Stimulated activated CD4-positive, alpha-beta T cell treated with anti-CD3 and anti-CD28 coated beads, Interleukin-4, amount 100 ng/mL, for 4 hours (primary cell): ENCODE measurements at places on chromosomes 6 and 20.

DNA sequence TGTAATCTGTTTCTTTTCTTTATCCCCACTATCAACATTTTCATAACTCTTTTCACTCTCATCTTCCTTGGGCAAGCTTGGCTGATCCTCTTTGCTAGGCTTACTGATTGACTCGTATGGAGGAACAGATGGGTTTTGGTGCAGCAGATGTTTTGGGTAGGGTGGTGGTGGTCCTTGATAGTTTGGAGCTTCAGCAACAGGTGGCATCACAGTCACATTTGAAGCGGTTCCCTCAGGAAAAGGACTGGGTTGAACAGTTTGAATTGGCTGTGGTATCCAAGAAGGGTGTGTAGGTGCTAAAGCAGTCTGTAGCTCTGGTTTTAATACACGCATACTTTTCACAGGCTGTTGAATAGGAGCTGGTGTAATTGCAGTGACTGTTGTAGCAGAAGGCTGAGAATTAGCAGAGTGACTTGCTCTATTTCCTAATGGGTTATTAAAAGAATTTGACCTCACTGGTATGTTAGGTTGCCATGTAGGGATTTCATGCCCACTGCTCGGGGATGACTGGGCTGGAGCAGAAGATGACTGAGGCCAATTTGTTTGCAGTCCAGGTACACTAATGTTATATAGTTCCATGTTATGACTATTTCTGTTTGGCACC is 34.5 kb downstream of the LATS1 start:
- no peak for DNase-seq

GRCh38 chr20:22629447-22629846 is 45.1 kb upstream of the FOXA2 start:
- DNase-seq, result no peak

- no peak for DNase-seq
These were observed 102.1 kb downstream of the ATP9A start for GRCh38 chr20:51666126-51666525.

DNA sequence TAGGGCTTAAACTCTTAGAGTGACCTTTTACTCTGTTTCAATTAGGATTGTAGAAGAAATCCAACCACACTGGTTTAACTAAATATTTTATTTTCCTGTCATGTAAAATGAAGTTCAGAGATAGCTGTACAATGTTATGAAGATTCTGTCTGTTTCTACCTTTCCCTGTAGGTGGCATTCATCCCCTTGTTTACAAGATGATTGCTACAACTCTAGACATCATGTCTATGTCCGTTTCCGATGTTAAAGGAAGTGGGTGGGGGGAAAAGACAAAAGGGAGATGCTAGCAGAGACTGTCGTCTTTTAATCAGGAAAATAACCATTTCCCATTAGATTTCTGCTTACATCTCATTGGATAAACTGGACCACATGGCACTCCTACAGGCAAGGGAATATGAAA is 30.9 kb upstream of the RIMS1 start:
- DNase-seq, result no peak

DNA sequence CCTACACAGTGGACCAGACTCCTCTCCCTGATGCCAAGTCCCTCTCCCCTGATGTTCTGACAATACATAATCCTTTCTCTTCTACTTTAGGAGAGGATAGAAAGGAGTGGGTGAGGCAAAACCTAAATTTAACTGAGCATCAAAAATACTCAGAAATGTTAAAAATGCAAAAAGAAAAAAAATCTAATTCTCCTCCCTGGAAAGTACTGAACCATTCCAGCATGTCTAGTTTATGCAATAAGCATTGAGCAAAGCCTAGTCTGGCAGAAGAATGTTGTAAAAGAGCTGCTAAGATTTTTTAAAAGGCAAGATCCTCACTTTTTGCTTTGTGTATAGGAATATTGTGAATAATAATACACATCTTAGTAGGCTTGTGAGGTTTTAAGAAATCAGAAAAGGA is 116.6 kb upstream of the STXBP5 start:
- DNase-seq, result no peak

- DNase-seq, result no peak
These were observed 149.5 kb downstream of the RNF144B start for GRCh38 chr6:18536591-18537055.

DNA sequence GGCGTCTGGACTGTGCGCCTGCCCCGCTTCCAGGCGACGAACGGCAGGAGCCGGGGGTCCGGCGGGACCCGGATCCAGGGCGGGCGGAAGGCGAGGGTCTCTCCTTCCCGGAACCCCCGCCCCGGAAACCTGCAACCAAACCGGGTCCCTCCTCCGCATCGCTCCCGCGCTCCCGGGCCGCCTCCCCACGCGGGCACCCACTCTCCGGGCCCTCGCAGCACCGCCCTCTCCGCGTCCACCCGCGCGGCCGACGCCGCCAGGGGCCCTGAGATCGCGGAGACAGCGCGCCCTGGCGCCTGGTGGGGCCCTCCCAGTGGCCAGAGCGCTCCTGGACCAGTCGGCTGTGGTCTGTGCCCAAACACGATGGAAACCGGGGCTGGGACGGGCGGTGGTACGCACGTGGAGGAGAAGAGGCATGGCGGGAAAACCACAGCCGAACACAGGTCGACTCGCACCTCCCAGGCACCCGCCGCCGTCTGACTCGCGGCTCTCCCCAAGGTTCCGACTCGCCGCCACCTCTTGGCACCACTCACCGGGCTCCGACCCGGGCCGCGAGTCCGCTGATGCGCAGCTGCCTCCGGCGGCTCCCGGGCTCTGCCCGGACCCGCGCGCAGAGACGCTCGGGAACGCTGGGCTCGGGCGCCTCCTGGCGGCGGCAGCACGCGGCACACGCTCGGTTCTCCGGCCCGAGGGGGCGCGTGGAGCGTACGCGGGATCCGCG is 7.9 kb downstream of the NKX2-2 start:
- peak; percentile 61 for DNase-seq

GRCh38 chr6:1015825-1016224 is 296.1 kb upstream of the FOXQ1 start:
- DNase-seq, result no peak

DNA sequence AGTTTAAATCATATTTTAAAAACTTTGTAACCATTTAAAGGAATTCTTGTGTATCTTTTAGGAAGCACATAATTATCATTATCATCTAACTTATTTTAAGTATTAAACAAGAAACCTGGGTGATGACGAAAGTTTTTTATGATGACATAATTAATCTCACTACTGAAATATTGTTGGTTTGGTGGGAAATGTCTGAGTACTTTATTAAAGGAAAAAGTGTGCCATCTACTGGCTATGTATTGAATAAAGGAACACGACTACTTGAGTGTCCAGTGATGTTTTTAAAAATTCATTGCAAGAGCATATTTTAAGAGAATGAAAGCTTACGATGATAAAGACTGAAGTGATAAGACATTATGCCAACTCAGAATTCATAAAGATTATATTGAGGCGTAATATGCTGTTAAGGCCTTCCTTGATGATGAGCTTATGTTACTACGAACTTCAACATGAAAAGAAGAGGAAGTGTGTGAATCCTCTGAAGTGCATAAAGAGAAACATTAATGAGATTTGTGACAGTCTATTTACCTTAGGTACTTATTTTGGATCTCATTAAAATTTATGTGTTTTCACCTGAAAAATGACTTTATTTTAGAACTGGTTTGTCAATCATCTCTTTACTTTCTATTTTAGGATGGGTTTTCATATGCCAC is 12.0 kb upstream of the TRMT11 start:
- DNase-seq, result no peak

DNA sequence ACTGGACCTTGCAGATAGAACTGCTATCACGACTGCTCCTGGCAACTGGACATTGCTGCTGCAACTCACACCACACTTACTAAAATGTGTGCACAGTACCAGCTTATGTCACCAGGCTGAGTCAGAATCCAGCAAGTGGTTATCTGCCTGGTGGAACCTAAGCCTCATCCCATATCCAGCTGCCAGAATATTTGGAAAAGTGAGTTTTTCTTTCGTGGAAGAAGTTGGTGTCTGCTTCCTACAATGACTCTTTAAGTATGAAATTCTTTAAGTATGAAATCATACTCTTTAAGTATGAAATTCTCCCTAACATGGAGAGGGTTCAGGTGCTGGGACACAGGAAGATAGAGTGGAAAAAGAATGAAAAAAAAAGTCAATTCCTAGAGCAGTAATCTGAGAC is 16.4 kb upstream of the POLR1H start:
- DNase-seq, result no peak

GRCh38 chr6:132414761-132415160 is 13.5 kb upstream of the MOXD1 start:
- DNase-seq, result no peak

DNA sequence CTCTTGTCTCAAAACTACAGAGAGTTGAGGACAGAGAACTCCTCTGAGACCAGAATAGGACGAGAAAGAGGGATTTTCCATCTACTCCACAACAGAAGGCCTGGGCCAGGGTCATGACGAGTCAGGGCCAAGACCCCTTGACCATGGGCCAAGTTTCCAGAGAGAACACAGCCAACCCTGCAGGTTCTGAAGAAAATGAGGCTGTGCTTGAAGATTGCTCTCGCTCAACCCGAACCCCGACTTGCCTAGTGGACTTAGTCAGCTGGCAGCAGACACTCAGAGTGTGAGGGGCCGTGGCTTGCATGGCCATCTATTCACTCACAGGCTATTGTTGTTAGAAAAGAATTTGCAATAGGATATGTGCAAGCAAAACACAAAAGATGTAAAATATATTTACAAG is 54.5 kb downstream of the TMEM242 start:
- no peak for DNase-seq

DNA sequence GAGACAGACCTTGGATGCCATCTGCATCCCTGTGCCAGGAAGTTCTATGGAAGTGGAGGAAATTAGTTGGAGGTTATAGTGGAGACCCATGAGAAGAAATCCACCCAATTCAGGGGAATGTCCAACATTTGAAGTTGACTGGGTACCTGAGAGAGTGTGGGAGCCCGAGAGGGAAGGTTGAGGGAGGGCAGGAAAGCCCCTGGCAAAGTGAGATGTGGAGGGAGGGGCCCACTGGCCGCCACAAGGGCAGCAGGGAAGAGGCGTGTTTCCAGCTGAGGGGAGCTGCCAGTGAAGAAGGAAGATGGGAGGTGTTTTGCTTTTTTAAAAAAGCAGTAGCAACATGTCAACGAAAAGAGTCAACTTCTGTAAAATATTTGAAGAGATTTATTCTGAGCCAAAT is 16.3 kb upstream of the SERPINB9 start:
- no peak for DNase-seq

GRCh38 chr20:59484228-59484627 is 120.1 kb upstream of the PHACTR3 start:
- DNase-seq, result no peak

DNA sequence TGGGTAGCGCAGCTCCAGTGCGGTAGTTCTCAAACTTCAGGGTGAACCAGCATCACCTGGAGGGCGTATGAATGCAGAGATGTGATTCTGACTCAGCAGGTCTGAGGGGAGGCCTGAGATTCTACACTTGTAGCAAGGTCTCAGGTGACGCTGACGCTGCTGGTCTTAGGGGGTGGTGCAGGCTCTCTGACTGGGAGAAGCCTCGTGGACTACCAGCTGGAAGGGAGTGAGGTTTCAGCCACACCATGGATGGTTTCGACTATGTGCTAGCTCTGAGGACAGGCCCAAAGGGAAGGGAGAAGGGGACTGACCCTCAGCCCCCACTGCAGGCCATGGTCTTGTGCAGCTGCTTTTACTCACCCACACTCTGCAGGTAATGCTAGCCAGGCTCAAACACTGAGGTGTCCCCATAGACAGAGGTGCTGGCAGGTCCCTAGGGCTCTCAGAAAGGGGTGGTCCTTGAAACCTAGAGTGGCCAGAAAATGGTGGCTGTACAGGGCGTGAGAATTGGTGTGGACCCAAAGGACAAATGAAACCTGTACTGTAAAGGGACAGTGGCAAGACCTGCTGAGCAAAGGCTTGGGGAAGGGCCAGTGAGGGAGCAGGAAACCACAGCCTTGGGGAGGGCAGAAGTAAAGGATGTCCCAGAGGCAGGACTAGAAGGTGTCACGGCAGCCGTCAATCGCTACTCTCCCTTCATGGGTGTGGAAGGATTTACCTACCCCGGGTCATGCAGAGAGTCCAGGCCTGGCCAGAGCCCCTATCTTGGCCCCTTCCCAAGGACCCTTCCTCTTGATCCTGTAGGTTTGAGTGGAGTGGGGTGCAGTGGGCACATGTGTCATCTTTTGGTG is 52.7 kb downstream of the EBF4 start:
- no peak for DNase-seq

- no peak for DNase-seq
These were observed 2.5 kb upstream of the BPIFA1 start for GRCh38 chr20:33233129-33233774.

GRCh38 chr6:103729658-103730057 is 1130.1 kb downstream of the HACE1 start:
- no peak for DNase-seq

DNA sequence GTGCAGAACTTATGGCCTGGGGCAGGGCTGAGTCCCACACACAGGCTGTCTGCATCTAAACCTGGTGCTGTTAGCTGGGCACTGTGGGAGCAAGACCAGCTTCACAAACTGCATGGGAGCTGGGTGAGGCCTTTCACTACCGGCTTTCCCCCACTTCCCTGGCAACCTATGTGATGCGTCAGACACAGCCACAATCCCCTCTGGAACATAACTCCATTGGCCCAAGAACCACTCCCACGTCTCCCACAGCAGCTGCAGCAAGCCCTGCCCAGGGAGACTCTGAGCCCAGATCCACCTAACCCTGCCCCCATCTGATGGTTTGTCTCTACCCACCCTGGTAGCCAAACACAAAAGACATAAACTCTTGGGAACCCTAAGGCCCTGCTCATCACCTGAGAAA is 9.3 kb downstream of the WDR27 start:
- DNase-seq, result no peak

DNA sequence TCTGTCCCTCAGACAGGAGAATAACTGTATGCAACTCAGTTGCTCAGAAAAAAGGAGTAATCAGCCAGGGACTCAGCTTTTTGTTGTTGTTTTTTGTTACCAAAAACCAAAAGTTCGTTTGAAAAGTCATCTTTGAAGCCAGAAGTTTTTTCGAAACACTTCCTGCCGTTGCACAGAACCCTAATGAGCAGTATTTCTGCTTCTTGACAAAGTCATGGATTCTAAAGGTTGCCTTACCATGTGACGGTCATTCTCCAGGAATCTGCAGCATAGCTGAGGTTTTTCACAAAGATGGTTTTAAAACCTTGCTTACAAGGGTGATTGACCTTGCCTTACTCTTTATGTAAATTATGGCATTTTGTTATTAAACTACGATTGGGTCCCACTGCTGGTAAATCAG is 1.9 kb downstream of the RAB32 start:
- DNase-seq, result no peak

DNA sequence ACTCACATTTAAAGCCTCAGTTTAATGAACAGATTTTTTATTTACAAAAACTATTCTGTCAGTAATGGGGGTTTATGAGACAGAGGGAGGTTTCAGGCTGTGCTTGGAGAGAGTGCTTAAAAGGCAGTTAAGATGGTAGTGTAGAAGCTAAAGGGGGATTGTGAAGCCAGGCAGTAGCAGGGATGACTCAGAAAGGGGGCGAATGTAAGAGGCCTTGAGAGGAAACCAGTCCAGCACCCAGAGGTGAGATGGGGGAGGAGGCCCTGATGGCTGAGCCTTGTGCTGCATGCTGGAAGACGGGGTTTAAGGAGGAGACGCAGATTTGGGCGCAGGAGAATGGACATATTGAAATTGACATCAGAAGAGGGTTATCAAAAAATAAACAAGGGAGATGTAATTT is 6.6 kb upstream of the SERPINB9 start:
- no peak for DNase-seq

GRCh38 chr20:63610581-63611435 is 16.1 kb downstream of the GMEB2 start:
- no peak for DNase-seq

GRCh38 chr6:10416516-10416862 is 1.6 kb upstream of the TFAP2A start:
- DNase-seq, result no peak

- peak; percentile 12 for DNase-seq
These were observed 28.2 kb downstream of the SLC12A5 start for GRCh38 chr20:46056970-46057855.

GRCh38 chr20:47568019-47568418 is 66.3 kb downstream of the NCOA3 start:
- DNase-seq, result no peak
